ENCODE measurements at places on chromosomes 4 and X.

DNA sequence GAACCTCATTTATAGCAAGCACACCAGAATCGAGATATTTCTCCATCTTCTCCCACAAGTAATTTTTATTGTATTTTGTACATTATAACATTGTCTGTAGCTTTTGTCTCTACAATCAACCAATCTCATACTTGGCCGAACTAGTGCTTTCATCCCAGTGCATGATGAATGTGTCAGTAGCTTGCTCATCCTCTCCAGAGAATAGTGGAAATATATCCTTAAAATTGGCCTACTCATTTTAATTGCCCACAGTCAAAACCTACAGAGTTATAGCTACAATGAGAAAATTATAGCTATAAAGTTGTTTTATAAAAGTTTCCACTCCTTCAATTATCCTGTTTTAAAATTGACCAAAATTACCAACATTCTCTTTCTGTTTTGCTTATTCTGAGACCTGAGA, 103.8 kb downstream of the MAPK10 start:
- DNase-seq, result no peak

DNA sequence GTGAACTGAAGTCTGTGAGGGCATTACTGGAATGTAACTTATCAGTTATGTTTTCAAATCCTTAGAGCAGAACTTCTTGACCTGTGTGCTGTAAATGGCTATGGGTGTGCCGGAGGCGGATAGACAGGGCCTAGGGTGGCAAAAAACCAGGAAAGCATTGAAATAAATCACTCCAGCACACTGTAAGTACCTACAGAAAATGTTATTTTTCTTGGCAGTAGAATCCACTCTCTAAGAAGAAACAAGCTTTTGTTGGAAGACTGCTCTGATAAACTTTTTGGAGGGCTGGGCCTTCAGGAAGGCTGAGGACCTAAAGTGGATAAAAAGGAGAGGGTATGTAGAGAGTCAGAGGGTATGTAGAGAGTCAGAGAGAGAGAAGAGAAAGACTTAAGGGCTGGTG, 14.9 kb downstream of the CPE start:
- DNase-seq, result no peak

GRCh38 chr4:1053080-1053661, 41.7 kb downstream of the FGFRL1 start:
- no peak for DNase-seq

DNA sequence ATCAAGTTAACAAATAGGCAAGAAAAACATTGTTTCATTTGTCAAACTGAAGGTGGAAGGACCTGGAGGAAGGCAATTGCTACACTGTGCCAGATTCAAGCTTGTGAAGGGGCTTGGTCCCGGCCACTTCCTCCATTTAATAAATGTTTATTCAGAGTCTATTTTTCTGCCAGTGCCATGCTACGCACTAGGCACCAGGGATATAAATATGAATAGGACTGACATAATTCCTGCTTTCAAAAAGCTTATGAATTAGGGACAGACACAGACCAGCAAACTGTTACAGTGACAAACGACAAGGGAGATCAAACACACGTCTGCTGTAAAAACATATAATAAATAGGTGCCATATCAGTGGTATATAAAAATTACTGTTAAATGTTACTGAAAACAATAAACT, 571 bp downstream of the TLR6 start:
- DNase-seq, result no peak

DNA sequence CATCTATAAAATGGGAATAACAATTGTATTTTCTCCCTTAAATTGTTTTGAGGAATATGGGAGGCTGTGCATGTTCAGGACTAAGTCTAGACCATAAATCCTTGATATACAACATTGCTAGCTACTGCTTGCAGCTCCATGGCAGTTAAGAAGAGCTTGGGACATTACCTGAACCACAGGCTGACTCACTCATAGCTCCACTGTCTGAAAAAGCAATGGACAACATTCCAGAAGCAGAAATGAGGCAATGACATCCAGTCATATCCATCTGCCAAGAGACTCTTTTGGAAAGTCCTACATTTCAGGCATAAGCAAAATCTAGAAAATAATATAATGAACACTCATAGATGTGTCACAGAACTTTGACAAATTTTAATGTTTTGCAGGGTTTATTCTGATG, 167.3 kb upstream of the LEF1 start:
- no peak for DNase-seq

GRCh38 chr4:40992472-40993295, 221.7 kb downstream of the APBB2 start:
- no peak for DNase-seq
